ENCODE measurements at places on chromosomes 3 and 15. TPM values are rescaled to one million over a fixed set of nuclear protein-coding genes. Genes with fewer than 3 reads are reported as not detected.

Gene CYB561D2
- 23.0 TPM for total RNA-seq

Gene NR1I2
- not detected for total RNA-seq

Gene XCR1
- total RNA-seq: not detected

Gene DNAH12
- 0.12 TPM for total RNA-seq

Gene GOLGA8J
- total RNA-seq: not detected

Gene FBLN2
- 1.5 TPM for total RNA-seq

Gene C3orf85
- total RNA-seq: not detected

Gene PRSS50
- not detected for total RNA-seq

Gene GADL1
- not detected for total RNA-seq

Gene TSPAN3
- total RNA-seq: 466 TPM

Gene NME9
- total RNA-seq: not detected

Gene ATP13A5
- total RNA-seq: not detected

Gene RPL32
- total RNA-seq: 2,430 TPM

Gene NEDD4
- total RNA-seq: 58.9 TPM

Gene MRPS11
- 114 TPM for total RNA-seq

Gene RGMA
- total RNA-seq: 0.39 TPM

Gene SENP5
- total RNA-seq: 6.5 TPM

Gene ITPKA
- 1.4 TPM for total RNA-seq

Gene PRKCD
- total RNA-seq: 22.4 TPM

Gene MST1R
- 8.6 TPM for total RNA-seq

Gene NRROS
- not detected for total RNA-seq

Gene CORO2B
- 3.7 TPM for total RNA-seq

Gene FOXB1
- total RNA-seq: not detected

Gene GOLGA8G
- total RNA-seq: not detected

Gene FOXP1
- total RNA-seq: 9.4 TPM

Gene NRG4
- 2.6 TPM for total RNA-seq

Gene AMOTL2
- 45.0 TPM for total RNA-seq

Gene HYKK
- 5.2 TPM for total RNA-seq

Gene DYNC1LI1
- total RNA-seq: 38.9 TPM

Gene LTK
- total RNA-seq: 0.06 TPM

Gene ST8SIA2
- 0.57 TPM for total RNA-seq

Gene C3orf70
- not detected for total RNA-seq

All from A549 treated with DMSO at 1 μM for 4 hours (cell line).